Peyer's patch (tissue), 4 donors: ENCODE measurements at places on chromosomes 5 and 9.

- no peaks in the 10 kb centered on the region for H3K4me1 ChIP-seq
- no peak overlapping the region for H3K4me3 ChIP-seq
- H3K27me3 ChIP-seq, result no peaks in the 10 kb centered on the region
Measured at GRCh38 chr9:32218100-32218767, 166.2 kb upstream of the ACO1 start.

GRCh38 chr5:149937610-149938009 lies 7.0 kb downstream of the PDE6A start:
- no peaks in the 10 kb centered on the region for H3K4me1 ChIP-seq
- DNase-seq, result no peak
- no peak overlapping the region for H3K27ac ChIP-seq
- H3K27me3 ChIP-seq, result no peaks in the 10 kb centered on the region
- no peaks in the 10 kb centered on the region for H3K36me3 ChIP-seq
- no peak overlapping the region for H3K4me3 ChIP-seq

- H3K4me3 ChIP-seq, result no peak overlapping the region
- DNase-seq, result no peak
- no peaks in the 10 kb centered on the region for H3K27me3 ChIP-seq
- no peaks in the 10 kb centered on the region for H3K4me1 ChIP-seq
- no peak overlapping the region for H3K27ac ChIP-seq
Measured at GRCh38 chr9:97076238-97076637, 37.3 kb upstream of the CTSV start.

- H3K36me3 ChIP-seq, result no peaks in the 10 kb centered on the region
- peak overlapping the region; percentile 74 for H3K27ac ChIP-seq
- peaks cover 6% of the 10 kb centered on the region for H3K4me1 ChIP-seq
- H3K4me3 ChIP-seq, result no peak overlapping the region
Measured at GRCh38 chr9:130825351-130825651, 9.8 kb upstream of the ABL1 start.

DNA sequence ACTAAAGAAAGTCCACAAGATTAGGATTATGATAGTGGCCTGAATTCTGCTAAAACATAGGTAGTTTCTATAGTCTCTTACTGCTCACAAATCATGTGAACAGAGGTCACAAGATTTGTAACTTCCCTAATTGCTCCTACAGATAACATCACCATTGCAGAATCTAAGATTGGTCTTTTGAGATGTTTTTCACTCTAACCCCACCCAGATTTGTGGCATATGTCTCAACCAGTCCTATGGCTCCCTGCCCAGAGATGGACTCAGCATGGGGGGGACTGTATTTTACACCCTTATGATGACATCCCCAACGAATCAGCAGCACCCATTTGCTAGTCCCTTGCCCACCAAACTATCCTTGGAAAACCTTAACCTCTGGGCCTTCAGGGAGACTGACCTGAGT lies 1046.2 kb downstream of the CDH12 start:
- no peaks in the 10 kb centered on the region for H3K36me3 ChIP-seq
- no peak for DNase-seq
- H3K4me1 ChIP-seq, result no peaks in the 10 kb centered on the region
- no peaks in the 10 kb centered on the region for H3K27me3 ChIP-seq
- H3K27ac ChIP-seq, result no peak overlapping the region

- H3K27me3 ChIP-seq, result no peaks in the 10 kb centered on the region
- H3K27ac ChIP-seq, result no peak overlapping the region
- H3K4me3 ChIP-seq, result no peak overlapping the region
- no peaks in the 10 kb centered on the region for H3K4me1 ChIP-seq
Measured at GRCh38 chr5:13553896-13554295, 390.6 kb downstream of the DNAH5 start.

GRCh38 chr5:68962757-68963484 lies 130.9 kb upstream of the SLC30A5 start:
- H3K27me3 ChIP-seq, result no peaks in the 10 kb centered on the region
- no peaks in the 10 kb centered on the region for H3K4me1 ChIP-seq
- no peak overlapping the region for H3K4me3 ChIP-seq

DNA sequence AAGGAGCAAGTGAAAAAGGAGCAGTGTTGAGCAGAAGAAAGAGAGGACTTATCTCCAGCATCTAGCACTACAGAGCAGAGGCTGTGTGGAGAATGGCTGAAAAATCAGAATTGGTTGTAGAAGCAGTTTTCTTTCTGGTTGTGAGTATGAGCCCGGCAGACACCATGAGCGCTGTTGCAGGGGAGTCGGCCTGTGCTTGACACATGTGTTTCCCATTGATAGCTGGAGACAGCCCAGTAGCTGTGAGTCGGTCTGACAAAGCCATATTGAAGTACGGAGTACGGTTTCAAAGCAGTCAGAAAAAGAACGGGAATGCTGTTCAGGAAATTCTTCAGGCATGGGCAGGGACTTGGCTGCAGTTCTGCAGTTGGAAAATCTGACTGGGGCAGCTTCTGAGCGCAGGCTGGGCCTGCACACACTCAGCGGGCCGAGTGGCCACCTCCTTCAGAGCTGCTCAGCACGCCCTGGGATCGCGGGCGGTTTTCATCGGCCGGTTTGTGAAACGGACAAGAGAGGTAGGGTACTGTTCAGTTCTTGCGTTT lies at the start of gene SGCD:
SGCD (plus strand) TSS at position 447 of the 542 bp plus-strand sequence.
- H3K4me3 ChIP-seq, result peak within 1 kb of the TSS; percentile 50
- H3K27ac ChIP-seq, result peak within 1 kb of the TSS; percentile 75
- H3K27me3 ChIP-seq, result no peaks in the 10 kb centered on the region
- H3K4me1 ChIP-seq, result no peaks in the 10 kb centered on the region
- DNase-seq, result peak; percentile 53

DNA sequence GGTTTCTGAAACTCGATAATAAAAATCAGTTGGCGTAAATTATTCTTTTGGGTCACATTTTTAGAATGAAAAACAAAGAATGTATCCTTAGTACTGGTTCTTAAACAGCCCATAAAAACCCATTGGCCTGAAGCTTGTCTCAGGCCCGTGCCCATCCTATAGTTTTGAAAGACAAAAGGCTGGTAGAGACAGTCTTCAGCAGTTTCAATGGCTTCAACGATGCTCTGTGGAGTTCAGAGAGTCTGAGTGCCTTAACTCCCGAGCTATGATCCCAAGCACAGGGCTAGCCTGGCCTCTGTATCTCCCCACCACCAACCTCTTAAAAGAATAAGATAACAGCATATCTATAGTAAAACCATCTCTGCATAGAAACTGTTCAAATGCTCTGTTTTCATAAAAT lies 595.0 kb downstream of the CDH12 start:
- H3K36me3 ChIP-seq, result no peaks in the 10 kb centered on the region
- no peak overlapping the region for H3K27ac ChIP-seq
- DNase-seq, result no peak
- H3K27me3 ChIP-seq, result no peaks in the 10 kb centered on the region
- no peaks in the 10 kb centered on the region for H3K4me1 ChIP-seq

GRCh38 chr5:136113606-136114005 lies 19.0 kb upstream of the SMAD5 start:
- no peak for DNase-seq
- H3K27me3 ChIP-seq, result no peaks in the 10 kb centered on the region
- H3K4me3 ChIP-seq, result no peak overlapping the region

- DNase-seq, result no peak
- no peaks in the 10 kb centered on the region for H3K4me1 ChIP-seq
Measured at GRCh38 chr5:44568519-44568918, 179.3 kb upstream of the FGF10 start.

DNA sequence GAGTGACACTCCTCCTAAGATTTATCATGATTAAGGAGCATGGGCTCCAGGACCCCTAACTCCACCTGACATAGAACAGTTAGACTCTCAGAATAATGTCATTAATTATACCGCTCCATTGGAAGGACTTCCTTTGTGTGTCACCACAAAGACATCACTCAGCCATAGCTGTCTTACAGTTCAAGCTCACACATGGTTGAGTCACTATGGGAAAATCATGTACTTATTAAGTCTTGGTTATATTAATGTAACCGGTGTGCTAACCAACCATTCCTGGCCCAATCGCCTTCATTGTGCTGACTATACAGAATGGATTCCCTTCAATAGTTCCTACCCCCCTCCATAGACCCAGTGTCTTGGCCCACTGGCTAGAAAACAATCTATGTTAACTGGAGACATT lies 10.9 kb upstream of the MCCC2 start:
- H3K36me3 ChIP-seq, result no peaks in the 10 kb centered on the region
- H3K27ac ChIP-seq, result no peak overlapping the region
- H3K27me3 ChIP-seq, result no peaks in the 10 kb centered on the region
- no peak overlapping the region for H3K4me3 ChIP-seq
- no peak for DNase-seq

DNA sequence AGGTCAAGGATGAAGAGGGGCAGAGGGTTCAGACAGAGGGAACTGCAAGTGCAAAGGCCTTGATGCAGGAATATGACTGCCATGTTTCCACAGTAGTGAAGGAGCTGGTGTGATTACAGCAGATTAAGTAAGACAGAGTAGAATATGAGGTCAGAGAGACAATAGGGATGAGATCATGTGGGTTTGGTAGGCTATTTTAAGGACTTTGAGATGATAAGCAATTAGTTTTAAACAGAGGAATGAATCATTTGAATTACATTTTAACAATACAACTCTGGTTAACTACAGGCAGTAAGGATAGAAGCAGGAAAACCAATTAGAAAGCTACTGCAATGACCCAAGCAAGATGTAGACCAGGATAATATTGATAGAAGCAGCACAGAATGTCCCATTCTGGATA lies 7.7 kb downstream of the CENPK start:
- H3K4me1 ChIP-seq, result no peaks in the 10 kb centered on the region
- DNase-seq, result no peak
- H3K27me3 ChIP-seq, result no peaks in the 10 kb centered on the region

DNA sequence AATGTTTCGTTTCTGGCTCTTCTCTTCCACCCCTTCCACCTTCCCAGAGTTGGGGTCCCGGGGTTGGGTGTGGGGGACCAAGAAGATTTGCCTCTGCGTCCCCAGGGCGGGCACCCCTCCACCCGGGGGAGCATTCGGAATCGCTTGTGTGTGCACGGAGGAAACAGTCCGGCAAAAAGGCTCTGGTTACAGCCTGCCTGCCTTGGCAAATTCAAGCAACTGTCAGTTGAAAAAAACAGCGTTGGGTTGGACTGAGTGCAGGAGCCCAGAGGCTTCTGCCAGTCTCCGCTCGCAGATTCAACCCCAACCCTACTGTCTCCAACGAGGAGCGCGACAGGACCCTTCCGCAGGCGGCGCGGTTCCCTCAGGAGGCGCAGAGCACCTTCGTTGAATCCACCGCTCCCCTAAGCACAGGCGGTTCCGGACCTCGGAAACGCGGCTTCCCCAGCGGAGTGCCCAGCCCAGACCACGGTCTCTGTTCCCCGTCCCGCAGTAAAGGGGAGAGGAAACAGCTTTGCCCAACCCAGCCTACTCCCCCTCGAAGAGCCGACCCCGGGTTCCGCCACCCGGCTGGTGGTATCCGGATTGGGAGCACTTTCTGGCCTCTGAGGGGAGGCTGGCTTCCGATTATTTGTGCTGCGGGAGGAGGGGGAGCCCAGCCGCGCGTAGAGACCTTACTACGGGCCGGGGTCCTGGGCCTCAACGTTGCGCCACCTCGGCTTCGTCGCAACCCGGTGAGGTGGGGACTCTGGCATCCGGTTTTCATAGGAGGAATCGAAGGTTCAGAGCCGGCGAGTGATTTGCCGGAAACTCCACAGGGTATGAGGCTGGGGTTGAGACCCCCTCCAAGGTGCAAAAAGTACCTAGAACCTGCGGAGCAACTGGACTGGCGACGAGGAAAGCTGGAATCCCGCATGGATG lies 9.6 kb downstream of the LHX6 start:
- no peaks in the 10 kb centered on the region for H3K4me1 ChIP-seq
- DNase-seq, result no peak
- H3K27me3 ChIP-seq, result no peaks in the 10 kb centered on the region
- H3K27ac ChIP-seq, result no peak overlapping the region
- no peaks in the 10 kb centered on the region for H3K36me3 ChIP-seq

- no peak overlapping the region for H3K4me3 ChIP-seq
- no peaks in the 10 kb centered on the region for H3K36me3 ChIP-seq
- H3K27me3 ChIP-seq, result no peaks in the 10 kb centered on the region
- no peak overlapping the region for H3K27ac ChIP-seq
Measured at GRCh38 chr9:20023210-20023905, 234.5 kb upstream of the SLC24A2 start.

GRCh38 chr9:14283276-14283675 lies 30.7 kb downstream of the NFIB start:
- H3K4me1 ChIP-seq, result peaks cover 16% of the 10 kb centered on the region
- H3K27ac ChIP-seq, result no peak overlapping the region
- no peaks in the 10 kb centered on the region for H3K36me3 ChIP-seq

DNA sequence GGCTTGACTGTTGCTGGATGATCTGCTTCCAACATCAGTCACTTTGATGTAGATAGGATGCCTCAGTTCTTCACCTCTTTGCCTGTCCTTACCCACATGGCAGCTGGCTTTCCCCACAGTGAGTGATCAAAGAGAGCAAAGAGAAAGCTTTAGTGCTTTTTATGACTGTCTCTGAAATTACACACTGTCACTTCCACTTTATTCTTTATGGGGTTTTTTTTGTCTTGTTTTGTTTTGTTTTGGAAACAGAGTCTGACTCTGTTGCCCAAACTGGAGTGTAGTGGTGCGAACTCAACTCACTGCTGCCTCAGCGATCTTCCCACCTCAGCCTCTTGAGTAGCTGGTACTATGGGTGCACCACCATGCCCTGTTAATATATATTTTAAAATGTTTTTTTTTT lies 32.4 kb upstream of the C5orf24 start:
- H3K27ac ChIP-seq, result no peak overlapping the region
- DNase-seq, result no peak
- H3K4me3 ChIP-seq, result no peak overlapping the region
- peaks cover 5% of the 10 kb centered on the region for H3K4me1 ChIP-seq
- H3K36me3 ChIP-seq, result no peaks in the 10 kb centered on the region
- H3K27me3 ChIP-seq, result no peaks in the 10 kb centered on the region

GRCh38 chr9:128144239-128145181 lies 4.7 kb upstream of the LCN2 start:
- no peak overlapping the region for H3K27ac ChIP-seq
- no peak overlapping the region for H3K4me3 ChIP-seq
- no peaks in the 10 kb centered on the region for H3K36me3 ChIP-seq
- DNase-seq, result no peak
- no peaks in the 10 kb centered on the region for H3K4me1 ChIP-seq

- no peak overlapping the region for H3K27ac ChIP-seq
- DNase-seq, result no peak
- no peaks in the 10 kb centered on the region for H3K36me3 ChIP-seq
- no peaks in the 10 kb centered on the region for H3K4me1 ChIP-seq
Measured at GRCh38 chr9:84061613-84062193, 81.1 kb downstream of the RMI1 start.

GRCh38 chr9:113221800-113222481 lies 597 bp downstream of the SLC31A1 start:
- DNase-seq, result peak; percentile 59
- H3K27ac ChIP-seq, result peak overlapping the region; percentile 84
- no peaks in the 10 kb centered on the region for H3K4me1 ChIP-seq
- H3K4me3 ChIP-seq, result peak overlapping the region; percentile 70
- H3K36me3 ChIP-seq, result no peaks in the 10 kb centered on the region
- no peaks in the 10 kb centered on the region for H3K27me3 ChIP-seq

GRCh38 chr9:16178294-16178693 lies 625.5 kb downstream of the CCDC171 start:
- no peak overlapping the region for H3K4me3 ChIP-seq
- H3K4me1 ChIP-seq, result no peaks in the 10 kb centered on the region
- DNase-seq, result no peak
- no peaks in the 10 kb centered on the region for H3K27me3 ChIP-seq
